Hippocampal formation (tissue), 2 donors: ENCODE measurements at places on chromosomes 3 and 15.

DNA sequence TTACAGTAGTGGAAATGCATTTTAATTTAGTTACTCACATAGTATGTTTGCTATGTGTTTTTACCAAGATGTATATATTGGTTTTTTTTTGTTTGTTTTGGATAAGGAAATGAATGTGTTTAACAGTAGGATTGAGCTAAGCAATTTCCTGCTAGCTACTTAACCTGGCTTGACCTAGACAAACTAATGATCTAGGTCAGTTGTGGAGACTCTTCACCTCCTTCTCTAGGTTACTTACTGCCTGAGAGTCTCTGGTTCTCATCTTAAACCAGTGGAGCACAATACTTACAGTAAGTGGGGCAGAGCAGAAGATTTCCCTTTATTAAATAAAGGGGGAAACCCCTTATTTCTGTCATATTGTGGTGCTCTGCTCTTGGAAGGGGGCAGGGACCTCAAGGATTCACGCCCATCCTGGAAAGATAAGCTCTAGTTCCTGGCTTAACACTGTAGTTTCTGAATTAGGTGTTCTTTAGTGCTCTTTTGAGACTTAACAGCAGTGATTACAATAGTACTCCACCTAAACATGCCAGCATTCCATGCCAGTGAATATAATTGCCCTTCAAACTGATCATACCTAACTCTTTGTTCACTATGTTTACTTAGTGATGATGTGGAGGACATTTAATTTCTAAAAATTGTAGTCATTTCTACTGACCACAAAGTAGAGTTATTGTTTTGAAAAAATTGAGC is 79.9 kb downstream of the UBP1 start:
- DNase-seq, result no peak

DNA sequence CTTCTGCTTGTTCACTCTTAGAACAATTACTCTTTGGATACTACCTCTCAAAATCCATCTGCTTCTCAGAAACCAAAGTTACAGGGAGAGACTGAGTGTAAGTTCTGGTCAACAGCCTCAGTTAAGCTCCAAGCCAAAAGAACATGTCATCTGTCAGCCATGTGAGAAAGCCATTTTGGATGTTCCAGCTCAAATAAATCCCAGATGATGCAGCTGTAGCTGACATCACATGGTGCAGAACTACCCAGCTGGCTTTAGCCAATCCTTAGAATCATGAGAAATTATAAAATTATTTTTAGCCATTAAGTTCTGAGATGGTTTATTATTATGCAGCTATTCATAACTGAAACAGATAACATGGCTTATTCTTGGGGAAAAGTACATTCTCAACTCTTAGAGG is 696.0 kb downstream of the ZNF385D start:
- no peak for DNase-seq

GRCh38 chr3:138781012-138781470 is 53.7 kb downstream of the PIK3CB start:
- DNase-seq, result no peak

DNA sequence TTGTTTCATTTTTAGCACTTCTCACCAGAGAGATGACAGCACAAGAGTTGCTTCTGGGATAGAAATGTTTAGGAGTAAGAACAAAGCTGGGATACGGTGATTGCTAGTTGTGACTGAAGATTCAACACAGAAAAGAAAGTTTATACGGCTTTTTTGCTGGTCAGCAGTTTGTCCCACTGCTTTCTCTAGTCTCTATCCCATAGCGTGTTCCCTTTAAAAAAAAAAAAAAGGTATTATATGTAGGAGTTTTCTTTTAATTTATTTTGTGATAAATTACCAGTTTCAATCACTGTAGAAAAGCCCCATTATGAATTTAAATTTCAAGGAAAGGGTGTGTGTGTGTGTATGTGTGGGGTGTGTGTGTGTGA is 48.0 kb downstream of the PGPEP1L start:
- DNase-seq, result no peak

GRCh38 chr3:43879166-43879565 is 188.4 kb downstream of the ABHD5 start:
- DNase-seq, result no peak

DNA sequence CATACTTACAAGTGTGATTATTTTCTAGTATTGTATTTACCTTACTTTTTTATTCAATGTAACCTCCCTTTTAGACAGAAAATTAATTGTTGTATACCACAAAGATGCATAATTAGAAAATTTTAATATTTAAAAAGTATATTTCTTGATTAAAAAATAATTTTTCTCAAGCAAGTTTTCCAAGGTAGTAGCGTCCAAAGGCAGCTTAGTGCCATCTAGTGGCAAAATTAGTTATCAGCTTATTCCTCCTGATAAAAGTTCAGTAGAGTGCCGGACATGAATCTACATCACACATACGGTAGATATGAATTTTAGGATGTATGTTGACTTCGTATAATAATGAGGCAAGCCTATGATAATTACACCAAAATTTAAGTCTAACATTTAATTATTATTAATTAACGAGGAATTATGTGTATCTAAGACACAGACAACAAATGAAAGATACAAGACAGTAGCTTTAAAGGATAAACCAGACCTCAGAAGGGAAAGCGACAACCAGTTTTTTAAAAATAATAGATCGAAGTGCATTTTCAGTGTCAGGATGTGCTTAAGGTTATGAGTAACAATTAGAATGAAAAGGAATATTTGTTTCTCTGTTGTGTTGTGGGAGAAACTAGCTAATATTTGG is 405.9 kb downstream of the ROBO1 start:
- peak; percentile 43 for DNase-seq

DNA sequence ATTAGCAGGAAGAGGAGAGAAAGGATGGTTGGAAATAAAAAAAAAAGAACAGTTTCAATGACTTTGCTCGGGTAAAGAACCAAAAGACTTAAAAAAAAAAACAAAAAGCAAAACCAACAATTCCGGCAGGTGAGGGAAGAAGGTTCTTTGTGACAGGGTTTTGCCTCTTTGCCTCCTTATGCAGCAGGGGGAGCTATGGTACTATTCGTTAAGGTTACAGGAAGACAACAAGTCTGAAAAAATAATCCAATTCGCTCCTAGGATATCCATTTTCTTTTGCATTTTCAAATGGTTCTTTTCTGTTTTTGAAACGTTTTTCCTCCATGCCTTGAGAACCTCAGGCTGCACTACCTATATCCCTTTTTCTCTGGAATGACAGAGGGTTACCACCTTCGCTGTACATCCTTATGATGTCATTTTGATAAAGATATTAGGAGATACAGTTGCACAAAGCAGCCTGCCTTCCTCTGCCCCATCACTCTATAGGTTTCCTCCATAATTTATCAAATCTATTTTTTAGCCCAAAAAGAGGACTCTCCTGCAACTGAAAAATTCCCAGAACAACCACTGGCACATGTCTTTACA is 55.0 kb downstream of the CFAP20DC start:
- peak; percentile 13 for DNase-seq

DNA sequence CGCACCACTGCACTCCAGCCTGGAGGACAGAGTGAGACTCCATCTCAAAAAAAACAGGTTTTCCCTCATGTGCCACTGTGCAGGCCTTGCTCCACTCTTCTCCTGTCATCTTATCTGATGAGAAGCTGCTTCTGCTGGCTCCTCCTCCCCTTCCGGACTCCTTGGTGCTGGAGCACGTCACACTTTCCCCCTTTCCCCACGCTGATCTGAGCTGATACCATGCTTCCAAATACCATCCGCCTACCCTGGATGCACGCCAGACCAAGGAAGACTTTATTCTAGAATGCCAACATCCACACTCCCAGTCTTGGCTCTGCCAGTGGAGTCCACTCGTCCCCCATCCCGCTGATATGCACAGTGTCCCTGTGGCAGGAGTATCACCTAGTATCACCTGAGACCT is 31.3 kb downstream of the HOMER2 start:
- DNase-seq, result no peak

- DNase-seq, result no peak
Observed at GRCh38 chr3:128484404-128485281, 8.4 kb downstream of the GATA2 start.

GRCh38 chr15:41932511-41933289 is 38.8 kb upstream of the SPTBN5 start:
- no peak for DNase-seq

DNA sequence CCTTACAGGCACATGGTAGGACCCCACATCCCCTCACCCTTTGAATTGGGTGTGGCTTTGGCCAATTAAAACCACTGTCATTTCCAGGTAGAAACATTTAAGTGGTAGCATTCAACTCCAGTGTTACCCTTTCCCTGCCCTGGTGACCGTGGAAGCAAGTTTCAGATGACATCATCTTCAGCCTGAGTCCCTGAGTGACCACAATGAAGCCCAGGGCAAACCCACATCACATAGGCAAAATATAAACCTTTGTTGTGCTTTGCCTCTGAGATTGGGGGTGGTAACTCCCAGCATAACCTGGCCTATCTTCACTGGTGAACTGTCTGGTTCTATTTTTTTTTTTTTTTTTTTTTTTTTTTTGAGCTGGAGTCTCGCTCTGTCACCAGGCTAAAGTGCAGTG is 404.0 kb upstream of the WNT5A start:
- no peak for DNase-seq

DNA sequence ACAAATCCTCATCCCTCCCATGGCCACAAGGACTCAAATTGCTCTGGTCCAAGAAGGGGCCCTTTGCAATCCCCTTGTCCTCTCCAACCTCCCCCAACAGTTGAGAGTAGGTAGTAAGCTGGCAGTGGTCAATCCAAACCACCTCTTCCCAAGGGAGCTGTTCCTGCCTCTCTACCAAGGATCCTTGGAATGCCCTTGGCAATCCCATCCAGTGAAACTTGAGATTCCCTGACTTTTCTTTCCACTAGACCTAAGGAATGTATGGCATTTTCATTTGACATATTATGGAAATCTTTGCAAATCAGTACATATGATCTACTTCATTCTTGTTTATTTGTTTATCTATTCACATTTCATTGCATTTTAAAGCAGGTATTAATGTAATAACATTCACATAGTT is 4.8 kb upstream of the RBP2 start:
- no peak for DNase-seq

DNA sequence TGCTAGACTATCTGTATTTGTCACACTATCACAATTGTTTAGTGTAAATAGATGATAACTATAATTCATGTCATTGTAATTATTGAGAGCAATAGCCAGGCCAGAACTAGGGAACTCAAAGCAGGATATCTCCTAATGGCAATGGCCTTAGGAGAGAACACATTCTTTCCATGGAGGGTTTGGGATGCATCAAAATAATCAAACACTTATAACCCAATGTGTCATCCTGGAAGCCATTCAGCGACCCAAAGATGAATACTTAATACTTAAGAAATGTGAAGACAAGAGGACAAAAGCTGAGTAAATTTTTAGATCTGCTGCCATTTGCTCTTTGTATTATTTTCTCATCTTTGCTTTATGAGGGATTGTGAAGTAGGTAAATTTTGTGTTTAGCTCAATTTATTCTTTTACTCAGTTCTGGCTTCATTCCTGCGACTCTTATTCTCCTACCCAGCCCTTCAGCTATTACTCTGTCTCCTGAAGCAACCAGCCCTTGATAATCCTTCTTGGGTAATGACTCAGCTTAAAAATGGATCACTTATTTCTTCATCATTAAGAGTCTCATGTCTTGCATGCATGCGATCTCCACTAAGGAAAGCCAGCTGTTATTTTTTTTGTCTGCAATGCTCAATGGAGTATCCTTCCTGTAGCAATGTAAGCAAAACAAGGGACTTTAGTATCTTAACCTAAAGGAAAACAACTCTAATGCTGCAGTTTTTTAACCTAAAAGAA is 2.0 kb downstream of the OR4F15 start:
- no peak for DNase-seq

DNA sequence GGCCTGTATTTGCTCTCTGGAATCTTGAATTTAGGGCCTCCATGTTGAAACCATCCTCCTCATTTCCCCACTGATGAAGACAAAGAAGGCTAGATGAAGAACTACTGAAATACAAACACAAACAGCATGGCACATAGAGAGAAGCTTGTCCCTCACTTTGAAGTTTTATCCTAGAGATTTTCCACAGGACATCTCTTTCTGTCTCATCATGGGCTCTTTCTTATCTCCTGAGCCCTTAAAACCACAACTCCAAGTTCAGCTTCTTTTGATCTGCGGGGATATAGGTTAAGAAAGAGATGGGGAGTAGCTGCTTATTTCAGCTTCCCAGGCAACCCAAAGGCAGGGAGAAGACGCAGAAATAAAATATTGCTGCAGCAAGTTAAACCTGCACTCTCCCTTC is 213.1 kb upstream of the LRIG1 start:
- DNase-seq, result no peak

GRCh38 chr3:63877737-63878393 is 14.2 kb downstream of the ATXN7 start:
- no peak for DNase-seq

GRCh38 chr3:12946251-12946648 is 104.9 kb upstream of the RPL32 start:
- no peak for DNase-seq

DNA sequence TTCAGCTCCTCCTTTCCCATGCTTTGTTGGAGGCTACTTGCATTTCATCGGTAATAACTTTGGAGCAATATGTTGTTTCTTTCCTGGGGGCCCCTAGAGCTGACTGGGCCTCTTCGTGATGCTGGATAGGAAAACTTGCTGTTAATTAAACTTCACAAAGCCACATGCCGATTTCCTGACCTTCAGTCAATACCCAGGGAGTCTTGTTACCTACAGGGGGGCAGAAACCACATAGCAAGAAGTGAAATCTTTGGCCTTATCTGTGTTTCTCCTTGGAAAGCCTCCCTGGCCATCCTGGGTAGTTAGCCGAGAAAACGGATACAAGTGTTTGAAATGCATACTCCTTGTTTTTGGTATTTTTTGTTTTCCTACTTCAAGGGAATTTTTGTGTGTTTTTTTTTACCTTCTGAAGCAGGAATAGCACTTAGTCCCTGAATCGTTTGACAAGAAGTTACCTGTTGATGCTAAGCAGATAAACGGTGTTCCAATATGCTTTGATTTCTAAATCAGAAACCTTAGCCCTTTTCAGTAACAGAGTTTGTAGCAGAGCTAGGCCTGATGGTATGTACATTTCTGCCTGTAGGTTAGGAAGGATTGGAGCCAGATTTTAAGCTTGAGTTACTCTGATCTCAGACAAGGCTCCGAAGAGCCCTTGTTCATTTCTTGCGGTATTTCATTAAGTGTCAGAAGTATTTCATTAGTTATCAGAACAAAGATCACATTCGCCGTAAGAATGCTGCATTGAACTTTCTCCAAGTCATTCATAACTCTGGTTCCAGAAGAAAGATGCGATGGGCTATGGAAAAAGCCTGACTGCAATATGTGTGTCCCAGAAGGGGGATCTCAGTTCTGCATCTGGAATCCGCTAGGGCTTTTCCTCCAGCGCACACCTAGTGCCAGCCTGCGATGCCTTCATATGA is 111.5 kb downstream of the THSD4 start:
- DNase-seq, result no peak

- DNase-seq, result no peak
Observed at GRCh38 chr3:108098003-108098370, 7.2 kb upstream of the CD47 start.

DNA sequence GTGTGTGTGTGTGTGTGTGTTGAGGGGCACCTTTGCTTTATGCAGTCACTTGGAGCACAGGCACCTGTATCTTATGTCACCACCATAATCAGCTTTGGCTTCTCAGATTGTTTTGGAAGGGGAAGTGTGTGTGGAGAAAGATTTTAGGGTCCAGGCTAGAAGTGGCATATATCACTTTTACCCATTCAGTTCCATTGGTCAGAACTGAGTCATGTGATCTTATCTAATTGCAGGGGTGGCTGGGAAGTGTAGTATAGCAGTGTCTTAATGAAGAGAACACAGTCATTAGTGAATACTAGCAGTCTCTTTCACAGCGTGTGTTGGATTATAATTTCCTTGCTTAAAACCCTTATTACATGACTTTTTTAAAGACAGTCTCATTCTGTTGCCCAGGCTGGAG is 20.6 kb downstream of the NCK1 start:
- no peak for DNase-seq
